ENCODE measurements at places on chromosomes 6 and 20.

DNA sequence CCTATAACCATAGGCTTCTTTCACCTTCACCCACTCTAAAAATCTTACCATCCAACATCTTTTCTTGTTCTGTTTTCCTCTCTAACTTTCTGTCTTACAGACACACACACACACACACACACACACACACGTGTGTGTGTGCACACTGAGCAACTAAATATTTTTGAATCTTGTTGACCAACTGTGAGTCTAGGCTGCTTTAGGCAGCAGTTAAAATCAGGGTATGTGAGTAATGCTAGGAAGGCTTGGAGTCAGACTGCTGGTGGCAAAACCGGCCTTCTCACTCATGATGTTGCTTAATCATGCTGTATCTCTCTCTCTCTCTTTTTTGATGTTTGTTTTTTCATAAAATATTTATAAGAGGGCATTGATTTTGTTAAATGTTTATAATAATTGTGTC, 103.1 kb upstream of the TBX18 start:
- DNase-seq: no peak

- no peak for DNase-seq
These were observed 48.9 kb downstream of the CNBD2 start for GRCh38 chr20:36017048-36017951.

- DNase-seq: no peak
These were observed 553.1 kb upstream of the MAN1A1 start for GRCh38 chr6:119902681-119903080.

GRCh38 chr20:32906200-32906599, 47.5 kb downstream of the EFCAB8 start:
- no peak for DNase-seq

GRCh38 chr20:19682249-19682648, 75.8 kb upstream of the RIN2 start:
- no peak for DNase-seq

GRCh38 chr6:169981969-169982368, 230.5 kb downstream of the ERMARD start:
- DNase-seq: no peak

GRCh38 chr6:21467091-21467490, 126.5 kb upstream of the SOX4 start:
- no peak for DNase-seq

DNA sequence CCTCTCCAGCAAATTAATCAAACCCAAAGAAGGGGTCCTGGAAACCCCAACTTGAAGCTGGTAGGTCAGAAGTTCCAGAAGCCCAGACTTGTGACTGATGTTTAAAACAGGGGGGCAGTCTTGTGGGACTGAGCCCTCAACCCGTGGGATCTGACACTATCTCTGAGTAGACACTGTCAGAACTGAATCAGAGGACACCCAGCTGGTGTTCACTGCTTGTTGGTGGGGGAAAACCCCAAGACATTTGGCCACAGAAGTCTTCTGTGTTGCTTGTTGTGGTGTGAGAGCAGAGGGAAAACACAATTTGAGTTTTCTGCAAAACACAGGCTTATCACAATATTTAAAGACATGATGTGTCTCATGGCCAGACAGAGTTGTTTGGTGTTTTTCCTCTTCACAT, 29.9 kb downstream of the KIF13A start:
- no peak for DNase-seq

- DNase-seq: no peak
These were observed 7.3 kb downstream of the SDCBP2 start for GRCh38 chr20:1321654-1321939.

DNA sequence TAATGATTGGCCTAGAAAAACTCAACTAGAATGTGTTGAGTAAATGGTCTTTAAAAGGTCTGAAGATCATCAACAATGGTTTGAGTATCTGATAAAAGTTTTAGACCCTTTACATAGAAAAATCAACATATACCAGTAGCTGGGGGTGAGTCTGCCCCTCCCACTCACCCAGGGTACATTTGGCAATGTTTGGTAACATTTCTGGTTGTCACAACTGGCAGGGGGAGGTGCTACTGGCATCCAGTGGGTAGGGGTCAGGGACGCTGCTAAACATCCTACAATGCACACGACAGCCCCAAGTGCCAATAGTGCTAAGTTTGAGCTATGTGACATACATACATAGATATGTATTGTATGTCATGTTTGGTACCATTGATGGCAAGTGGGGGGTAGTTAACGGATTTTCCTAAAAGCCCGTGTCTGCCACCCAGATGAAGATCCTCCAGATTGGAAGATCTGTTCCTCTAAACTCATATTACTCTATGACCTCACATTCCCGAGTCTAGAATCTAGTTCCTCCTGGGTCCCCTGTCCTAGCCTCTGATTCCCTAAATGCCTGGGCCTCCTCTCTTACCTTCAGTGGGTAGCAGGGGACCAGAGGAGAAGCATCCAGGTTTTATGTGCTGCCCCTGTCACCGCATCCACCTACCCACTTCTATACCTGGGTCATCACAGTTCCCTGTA, 2.5 kb upstream of the MMP9 start:
- no peak for DNase-seq

DNA sequence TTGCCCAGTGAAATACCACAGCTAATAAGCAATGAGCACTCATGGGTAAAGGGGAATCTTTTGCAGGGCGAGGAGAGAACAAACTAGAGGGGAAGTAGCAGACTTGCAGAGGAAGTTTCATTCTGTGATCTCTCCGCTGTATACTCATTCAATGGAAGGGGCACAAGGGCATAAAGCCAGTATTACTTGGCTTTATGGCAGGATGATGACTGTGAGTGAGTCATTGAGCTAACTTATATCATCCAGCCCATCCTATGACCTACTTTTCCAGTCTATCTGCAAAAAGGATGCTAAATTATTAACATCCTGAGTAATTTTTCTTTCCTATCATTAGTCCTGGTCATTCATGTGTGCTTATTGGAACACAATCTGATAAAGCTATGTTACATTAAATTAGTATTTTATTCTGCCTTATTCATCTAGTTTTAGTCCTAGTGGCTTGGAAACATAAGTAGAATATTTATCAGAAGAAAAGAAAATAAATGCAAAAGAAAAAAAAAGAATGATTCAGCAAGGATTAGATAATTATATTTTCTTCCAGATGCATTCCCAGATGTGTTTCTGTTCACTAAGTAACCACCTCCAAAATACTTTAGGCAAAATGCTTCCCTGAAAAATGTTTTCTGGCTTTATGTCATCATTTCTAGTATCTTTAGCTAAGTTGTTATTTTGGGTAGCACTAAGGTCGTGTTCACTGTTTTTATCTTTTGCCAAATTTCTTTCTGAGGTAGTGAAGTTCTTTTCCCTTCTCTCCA, 471.7 kb downstream of the CDKAL1 start:
- DNase-seq: no peak

DNA sequence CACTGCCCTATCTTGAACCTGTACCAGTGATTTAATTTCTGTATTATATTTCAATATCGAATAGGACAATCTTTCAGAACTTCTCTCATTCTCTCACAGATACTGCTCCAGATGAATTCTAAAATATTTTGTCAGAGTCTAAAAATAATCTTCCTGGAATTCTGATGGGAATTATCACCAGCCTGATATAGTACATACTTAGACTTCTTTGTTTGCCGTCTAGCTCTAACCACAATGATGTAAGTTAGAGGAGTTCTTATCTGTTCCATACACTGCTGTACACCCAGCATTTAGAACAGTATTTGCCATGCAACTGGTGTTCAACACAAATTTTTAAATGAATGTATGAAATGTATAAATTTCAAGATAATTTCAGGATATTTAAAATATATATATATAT, 1.3 kb upstream of the HUS1B start:
- DNase-seq: no peak

All from stimulated activated CD4-positive, alpha-beta T cell treated with anti-CD3 and anti-CD28 coated beads, Interleukin-1b, Interleukin-23, amount 100 ng/mL, for 1 hour (primary cell).